Activated naive CD4-positive, alpha-beta T cell treated with anti-CD3 and anti-CD28 coated beads, Interleukin-2, amount 50 U/mL, for 16 hours (primary cell): ENCODE measurements at places on chromosomes 12 and 14.

DNA sequence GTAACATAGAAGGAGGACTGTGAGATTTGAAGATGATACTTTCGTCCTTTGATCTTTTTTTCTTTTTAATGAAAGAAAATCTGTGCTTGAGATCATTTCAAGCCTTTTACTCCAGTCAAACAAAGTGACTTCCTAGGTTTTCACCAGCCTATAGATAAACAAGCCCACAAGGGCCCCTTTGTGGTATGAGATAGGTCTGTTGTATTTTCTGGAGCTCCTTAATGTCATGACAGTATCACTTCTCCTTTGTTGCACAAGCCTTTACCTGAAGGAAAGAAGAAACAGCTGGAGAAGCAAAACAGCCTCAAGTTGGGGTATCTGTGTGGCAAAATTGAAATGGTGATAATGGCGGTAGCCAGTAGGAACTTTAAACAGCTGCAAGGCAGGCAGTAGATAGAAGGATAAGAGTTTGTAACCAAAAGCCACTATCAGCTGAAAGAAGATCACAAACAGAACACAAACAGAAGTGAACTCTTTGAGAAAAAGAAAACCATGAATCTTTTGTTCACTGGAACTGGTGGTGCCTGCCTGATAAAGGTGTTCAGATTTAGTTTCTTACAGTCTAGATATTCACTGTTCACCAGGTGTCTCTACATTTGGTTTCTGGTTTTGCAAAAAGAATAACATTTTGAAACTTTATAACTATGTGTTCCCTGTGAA is 96.8 kb downstream of the LGR5 start:
- no peak for DNase-seq

- DNase-seq, result no peak
Observed at GRCh38 chr14:100552524-100553125, 34.6 kb downstream of the BEGAIN start.

DNA sequence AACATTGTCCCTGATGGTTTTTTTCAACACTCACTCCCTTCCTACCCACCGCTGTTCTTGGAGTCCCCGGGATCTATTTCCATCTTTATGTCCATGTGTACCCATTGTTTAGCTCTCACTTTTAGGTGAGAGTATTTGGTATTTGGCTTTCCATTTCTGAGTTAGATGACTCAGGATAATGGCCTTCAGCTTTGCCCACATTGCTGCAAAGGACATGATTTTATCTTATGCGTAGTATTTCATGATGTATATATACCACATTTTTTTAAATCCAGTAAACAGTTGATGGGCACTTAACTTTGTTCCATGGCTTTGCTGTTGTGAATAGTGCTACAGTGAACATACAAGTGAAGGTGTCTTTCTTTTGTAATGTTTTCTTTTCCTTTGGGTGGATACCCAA is 123.5 kb upstream of the KITLG start:
- no peak for DNase-seq

DNA sequence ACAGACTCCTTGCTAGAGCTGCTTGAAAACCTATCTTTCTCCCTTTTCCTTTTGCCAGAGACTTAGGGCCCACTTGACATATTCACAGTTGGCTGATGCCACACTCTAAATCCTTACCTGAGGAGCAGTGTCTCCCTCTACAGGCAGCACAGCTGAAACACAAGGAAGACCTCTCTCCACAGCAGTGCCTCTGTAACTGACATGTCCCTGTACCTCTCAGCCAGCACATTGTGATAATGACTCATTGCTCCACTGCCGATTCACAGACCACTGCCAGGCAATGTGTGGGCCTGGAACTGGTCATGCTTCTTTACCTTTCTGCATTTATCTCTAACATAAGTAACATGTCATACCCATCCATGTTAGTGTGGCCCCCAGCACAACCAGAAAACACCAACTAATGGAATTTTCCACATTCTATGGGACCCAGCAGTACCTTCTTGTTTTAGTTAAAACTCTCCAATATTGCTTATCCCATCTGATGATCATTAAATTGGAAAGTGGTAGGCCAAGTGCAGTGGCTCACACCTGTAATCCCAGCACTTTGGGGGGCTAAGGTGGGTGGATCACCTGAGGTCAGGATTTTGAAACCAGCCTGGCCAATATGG is 56.5 kb downstream of the GTF2A1 start:
- DNase-seq, result peak; percentile 40

DNA sequence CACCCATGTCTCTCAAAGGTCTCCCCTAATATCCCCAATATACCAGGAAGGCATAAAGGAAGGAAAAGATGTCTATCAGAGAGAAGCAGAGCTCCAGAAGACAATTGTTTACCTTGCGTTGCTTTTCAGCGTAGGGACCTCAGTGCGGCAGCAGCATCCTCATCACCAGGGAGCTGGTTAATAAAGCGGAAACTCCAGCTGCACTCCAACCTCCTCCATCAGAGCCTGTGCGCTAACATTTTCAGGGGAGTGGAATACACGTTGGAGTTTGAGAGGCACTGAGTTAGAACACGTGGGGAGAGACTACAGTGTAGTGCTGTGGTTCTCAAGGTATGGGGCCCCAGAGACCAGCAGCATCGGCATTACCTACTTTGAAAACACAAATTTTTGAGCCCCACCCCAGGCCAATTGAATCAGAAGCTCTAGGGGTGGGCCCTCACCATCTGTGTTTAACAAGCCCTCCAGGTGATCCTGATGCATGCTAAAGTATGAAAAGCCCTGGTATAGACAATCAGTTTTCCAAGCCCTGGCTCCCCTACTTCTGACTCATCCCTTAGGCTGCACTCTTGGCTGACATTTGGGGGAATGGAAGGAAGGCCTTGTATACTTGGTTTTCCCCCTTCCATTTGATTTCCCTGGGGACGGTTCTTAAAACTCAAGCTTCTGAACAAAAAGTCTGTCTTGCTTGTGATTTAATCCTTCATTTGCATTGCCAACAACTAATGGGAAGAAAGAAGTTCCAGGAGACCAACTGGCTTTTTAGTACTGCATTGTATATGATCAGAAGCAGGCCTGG is 419.0 kb upstream of the CCDC196 start:
- DNase-seq, result no peak

- no peak for DNase-seq
Observed at GRCh38 chr12:73452672-73453469, 1084.8 kb upstream of the ATXN7L3B start.
